Stimulated activated CD4-positive, alpha-beta T cell treated with anti-CD3 and anti-CD28 coated beads, Interleukin-4, amount 100 ng/mL, for 1 hour (primary cell): ENCODE measurements at places on chromosomes 3 and 15.
A peak's percentile ranks its signal among the peaks of the same experiment; 100 is the strongest.

DNA sequence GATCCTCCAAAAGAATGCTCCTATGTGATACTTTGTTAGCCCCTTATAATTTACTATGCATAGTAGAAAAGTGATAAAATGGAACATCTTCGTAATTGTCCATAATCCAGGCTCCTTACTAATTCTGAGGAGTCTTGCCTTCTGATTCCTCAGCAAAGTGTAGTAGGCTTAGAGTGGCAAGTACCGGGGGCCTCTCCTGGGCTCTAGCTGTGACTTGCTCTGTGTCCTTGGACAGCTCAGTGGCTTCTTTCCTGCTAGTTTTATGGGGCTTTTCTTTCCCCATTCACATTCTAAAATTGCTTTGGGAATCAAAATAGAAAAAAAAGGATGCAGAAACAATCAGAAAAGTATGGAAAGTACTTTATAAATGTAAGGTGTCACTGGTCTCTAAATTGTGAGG, 211.0 kb downstream of the RORA start:
- DNase-seq, result no peak

GRCh38 chr3:33063651-33064051, 33.3 kb downstream of the GLB1 start:
- peak; percentile 60 for DNase-seq

GRCh38 chr3:61669668-61670299, 108.4 kb downstream of the PTPRG start:
- DNase-seq, result no peak

GRCh38 chr3:63456901-63457300, 178.8 kb downstream of the SYNPR start:
- DNase-seq, result no peak

DNA sequence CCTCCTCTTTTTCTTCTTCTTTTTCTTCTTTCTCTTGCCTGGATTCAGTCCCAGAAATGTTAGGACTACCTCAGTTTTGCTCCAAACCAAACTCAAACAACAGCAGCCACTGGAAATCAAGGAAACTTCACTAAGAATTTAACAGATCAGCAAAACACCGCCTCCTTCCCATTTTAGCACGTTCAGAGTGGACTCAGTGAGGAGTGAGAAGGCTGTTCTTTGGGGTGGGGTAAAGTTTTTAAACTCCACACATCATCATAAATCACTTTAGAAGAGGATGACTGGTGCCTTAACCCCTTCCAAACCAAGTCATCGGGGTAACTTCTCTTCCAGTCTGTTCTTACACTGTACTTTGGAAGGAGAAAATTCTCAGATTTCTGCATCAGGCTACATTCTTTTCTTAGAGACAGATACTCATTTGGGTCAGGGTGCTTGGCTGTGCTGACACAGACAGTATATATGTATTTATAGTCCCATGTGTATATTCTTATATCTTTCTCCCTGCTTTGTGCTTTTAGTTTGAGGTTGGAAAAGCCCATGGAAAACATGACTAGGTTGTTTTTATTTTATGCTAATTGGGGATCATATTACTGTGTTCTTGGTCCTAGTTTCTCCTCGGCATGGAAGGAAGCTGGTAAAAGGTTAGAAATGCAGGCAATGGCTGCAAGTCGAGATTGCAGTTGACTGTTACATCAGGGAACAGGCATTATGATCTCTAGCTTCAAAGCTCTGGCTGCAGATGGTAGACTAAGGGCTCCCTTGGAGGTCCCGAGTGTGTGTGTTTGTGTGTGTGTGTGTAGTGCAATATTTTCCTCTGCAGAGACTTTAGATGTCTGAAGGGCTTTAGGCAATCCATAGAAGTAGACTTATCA, at the start of gene CCDC80:
CCDC80 (minus strand) TSS at position 214 of the 872 bp plus-strand sequence. CDS start 1,238 bp downstream, outside the sequence.
- no peak for DNase-seq

DNA sequence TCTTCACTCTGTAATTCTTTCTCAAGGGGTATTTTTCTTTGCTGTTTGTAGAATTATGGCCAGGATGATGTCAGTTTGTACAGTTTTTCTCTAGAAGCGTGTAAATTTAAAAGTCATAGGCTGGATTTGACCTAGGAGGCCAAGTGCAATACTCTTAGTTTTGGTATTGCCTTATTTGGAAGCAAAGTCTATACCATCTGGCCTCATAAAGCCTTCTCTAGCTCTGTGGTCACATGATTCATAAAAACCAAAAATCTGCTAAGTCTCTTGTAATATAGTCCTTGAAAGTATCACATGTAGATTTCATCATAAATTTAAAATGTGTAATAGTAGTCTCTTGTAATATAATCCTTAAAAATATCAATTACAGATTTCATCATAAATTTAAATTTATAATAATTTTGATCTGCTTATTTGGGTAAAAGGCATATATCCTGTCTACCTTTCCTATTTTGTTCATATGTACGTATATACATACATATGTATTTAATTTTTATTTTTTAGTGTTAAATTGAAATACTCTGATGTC, 25.6 kb downstream of the TEX9 start:
- DNase-seq, result no peak

GRCh38 chr3:52253314-52254304, 8.1 kb downstream of the PPM1M start:
- peak; percentile 76 for DNase-seq

DNA sequence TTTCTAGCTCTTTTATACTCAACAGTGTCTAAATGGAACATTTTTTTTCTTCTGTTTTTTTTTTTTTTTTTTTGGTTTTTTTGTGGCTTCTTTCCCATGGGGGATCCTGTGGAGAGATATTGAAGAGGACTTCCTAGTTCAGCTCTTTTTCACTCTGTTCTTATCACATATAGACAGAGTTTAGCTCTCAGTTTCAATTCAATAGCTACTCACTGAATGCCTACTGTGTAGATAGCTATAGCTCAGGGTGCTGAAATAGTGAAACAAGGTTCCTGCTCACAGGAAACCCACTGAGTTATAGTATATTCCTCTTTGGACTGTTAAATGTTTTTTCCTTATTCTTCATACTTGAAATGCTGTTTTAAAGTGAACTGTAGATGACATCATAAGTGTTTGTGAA, 918.8 kb downstream of the CADM2 start:
- DNase-seq, result no peak

- DNase-seq, result no peak
Observed at GRCh38 chr15:53837263-53837662, 77.8 kb upstream of the WDR72 start.

DNA sequence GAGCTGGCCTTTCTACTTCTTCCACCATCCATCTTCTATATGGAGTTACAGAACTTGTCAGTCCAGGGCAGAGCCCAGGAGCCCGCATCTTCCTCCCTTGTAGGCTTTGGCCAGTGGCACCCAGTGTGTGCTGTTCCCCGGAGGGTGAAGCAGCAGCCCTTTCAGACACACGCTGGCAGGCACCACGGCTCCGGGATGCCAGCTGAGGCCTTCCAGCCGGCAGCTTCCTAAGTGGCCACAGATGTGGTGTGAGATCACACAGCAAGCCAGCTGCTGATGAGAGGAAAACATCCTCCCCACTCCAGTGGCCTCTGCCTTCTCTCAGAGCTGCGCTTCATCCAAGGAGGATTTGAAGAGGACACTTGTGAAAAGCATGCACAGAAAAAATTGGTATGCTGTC, 24.1 kb downstream of the CRABP1 start:
- DNase-seq, result no peak

DNA sequence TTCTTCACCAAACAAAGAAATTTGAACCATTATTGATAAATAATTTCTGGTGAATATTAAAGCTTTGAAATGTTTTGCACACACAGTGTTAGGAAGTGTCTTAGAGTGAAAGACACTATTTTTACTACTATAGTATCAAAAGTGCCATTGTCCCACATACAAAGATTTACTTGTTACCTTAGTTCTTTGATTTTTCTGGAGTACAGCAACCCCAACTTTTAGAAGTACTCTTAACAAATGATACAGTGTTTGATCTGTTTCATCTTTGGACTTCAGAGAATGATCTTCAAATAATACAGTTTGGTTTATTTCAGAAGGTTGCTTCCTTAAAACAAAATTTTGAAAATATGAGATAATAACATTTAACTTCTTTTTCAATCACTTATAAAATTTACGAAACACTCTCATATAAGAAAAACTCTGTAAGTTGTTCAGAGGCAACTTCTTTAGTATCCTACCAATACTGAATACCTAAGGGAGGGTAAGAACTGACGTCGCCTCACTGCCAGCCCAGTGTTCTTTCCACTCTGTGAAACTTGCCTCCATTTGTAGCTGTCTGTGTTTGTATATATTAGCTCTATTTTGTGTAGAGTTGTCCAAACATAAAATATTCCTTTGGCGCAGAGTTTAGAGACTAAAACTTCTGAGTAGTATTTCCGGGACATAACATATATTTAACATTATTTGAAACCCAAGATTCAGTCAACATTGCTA, 464.2 kb downstream of the LPP start:
- DNase-seq, result no peak

DNA sequence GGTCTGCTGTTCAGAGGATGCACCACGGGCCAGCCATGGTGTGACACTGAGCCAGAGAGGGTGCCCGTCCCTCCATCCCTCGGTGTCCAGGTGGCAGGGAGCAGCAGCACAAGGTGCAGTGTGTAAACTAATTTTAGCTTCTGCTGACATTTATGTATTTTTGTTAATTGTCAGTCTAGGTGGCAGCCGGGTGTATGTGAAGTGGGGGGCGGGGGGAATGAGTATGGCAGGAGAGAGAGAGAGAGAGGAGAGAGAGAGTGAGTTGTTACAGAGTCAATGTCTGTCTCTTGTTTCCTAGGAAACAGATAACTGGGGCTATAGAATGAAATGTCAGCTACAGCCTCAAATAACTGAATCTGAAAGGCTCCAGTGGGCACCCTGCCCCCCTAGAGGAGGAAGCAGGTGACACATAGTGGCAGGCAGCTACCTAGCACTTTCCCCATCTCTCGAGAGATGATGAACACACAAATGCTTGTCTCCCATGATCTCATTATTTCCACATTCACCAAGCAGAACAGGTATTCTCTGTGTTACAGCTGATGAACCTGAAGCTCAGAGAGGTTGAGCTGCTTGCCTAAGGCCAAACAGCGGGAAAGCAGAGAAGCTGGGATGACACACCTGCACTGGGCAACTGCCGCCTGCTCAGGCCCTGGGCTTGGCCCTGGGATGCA, 24.7 kb downstream of the RASGRF1 start:
- DNase-seq, result no peak

DNA sequence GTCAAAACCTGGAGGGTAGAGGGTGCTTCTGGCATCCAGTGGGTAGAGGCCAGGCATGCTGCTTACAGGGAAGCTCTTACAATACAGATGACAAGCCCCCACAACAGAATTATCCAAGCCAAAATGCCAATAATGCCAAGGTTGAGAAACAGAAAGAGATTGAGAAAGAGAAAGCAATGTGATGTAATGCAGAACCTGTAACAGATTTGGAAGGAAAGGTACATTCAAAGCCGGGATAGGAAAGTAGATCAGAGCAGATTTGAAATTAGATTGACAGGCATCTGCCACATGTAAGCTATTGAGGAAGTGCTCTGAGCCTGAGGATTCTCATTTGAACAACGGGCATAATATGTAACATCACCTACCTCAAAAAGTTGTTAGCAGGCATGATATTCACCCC, 157.9 kb downstream of the FHIT start:
- no peak for DNase-seq

- DNase-seq, result no peak
Observed at GRCh38 chr3:170852324-170852723, 17.7 kb downstream of the RPL22L1 start.

GRCh38 chr3:157573780-157574378, 70.7 kb upstream of the VEPH1 start:
- DNase-seq, result no peak

- DNase-seq, result peak; percentile 33
Observed at GRCh38 chr3:27357665-27358258, 11.4 kb downstream of the NEK10 start.

- no peak for DNase-seq
Observed at GRCh38 chr3:172137287-172138192, 98.2 kb downstream of the FNDC3B start.

GRCh38 chr15:76391847-76392246, 55.3 kb downstream of the ISL2 start:
- no peak for DNase-seq

DNA sequence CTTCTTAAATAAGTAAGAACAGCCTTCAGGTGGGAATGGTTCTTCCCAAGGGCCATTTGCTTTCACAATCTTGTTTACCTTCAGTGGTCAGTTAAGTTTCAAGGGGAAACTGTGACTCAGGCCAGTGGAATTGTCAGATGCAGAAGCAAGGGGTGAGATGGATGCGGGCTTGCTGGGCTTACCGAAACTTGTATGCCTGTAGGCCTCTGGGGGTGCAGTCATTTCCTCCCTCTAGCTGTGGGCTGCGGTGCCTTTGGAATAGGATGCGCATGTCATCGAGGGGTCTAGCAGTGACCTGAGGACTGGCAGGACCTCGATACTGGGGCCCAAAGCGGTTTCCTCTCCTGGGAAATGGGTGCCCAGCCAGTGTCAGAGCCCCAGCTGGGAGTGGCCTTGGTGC, 121.6 kb downstream of the EEFSEC start:
- DNase-seq, result no peak

- DNase-seq, result no peak
Observed at GRCh38 chr3:58022490-58022889, 14.3 kb downstream of the FLNB start.

GRCh38 chr15:78875107-78875914, 2.6 kb downstream of the MORF4L1 start:
- DNase-seq, result no peak

DNA sequence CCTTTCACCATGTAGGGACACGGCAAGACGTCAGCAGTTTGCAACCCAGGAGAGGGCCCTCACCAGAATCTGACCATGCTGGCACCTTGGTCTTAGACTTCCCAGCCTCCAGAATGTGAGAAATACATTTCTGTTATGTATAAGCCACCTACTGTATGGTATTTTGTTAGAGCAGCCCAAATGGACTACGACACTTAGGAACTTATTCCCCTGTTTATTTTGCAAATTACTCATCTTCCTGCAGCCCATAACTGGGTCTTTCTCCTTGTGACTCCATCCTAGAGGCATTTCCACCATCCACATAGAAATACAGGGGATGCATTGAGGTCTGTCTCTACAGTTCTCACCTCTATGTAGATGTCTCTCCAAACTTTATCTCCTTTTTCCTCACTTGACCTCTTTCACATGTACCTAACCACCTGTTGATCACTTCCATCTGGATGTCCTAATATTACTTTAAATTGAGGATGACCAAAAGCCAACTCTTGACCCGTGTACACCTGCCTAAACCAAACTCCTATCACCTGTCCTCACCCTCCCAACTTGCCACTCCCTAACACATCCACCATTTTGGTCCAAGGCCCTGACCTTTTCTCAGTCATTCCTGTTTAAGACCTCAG, 406.0 kb upstream of the WNT5A start:
- DNase-seq, result no peak

GRCh38 chr15:66425837-66426236, 39.1 kb downstream of the MAP2K1 start:
- no peak for DNase-seq

GRCh38 chr3:187112934-187113793, 26.1 kb downstream of the RPL39L start:
- DNase-seq, result no peak

- no peak for DNase-seq
Observed at GRCh38 chr15:31069360-31070000, 32.0 kb downstream of the TRPM1 start.

- no peak for DNase-seq
Observed at GRCh38 chr3:13714251-13714916, 165.5 kb downstream of the FBLN2 start.

GRCh38 chr3:29070959-29071634, 209.8 kb upstream of the RBMS3 start:
- DNase-seq, result no peak
